Left ventricle myocardium inferior (tissue), 1 donor: ENCODE measurements at places on chromosomes 2 and 18. TPM values are rescaled to one million over a fixed set of nuclear protein-coding genes. Genes with fewer than 3 reads are reported as not detected.

Gene TBC1D8
- total RNA-seq = 45.0 TPM

Gene LCT
- total RNA-seq = not detected

Gene PARD3B
- 9.1 TPM for total RNA-seq

GRCh38 chr18:23515911-23516546 is 12.7 kb downstream of the RMC1 start:
- peak; percentile 65 for DNase-seq

DNA sequence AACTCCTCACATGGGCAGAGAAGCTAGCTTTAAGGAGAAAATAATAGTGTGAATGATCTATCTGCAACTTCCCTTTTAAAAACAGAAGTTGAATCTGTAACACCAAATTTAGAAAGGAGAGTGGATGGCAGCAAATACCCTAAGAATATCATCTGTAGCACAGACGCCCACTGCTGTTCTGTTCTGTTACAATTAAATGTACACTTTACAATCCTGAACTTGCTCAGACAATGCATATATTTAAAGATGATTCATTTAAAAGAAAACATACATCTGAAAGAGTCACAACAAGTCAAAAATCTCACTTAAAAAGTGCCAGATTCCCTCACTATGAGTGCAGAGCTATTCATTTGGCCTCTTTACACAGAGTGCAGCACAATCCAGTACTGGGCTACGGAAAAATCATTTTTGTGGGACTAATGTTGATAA is 8.0 kb upstream of the SERTAD2 start:
- no peak for DNase-seq

DNA sequence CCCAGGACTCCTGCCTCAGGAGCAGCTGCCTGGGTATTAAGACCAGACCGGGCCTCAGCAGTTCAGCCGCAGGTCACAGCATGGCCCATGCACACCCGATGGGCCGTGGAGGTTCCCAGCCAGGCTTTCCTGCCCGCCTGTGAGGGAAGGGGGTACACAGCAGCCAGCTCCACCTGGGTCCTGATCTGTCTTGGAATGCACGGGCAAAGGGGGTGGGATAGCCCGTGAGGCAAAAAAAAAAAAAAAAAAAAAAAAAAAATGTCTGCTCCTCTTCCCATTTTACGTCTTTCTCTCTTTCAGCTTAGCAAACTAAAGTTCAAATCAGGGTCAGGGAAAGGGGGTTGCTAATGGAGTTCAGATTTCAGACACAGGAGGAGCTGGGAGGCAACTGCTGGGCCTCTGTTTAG is 385.2 kb downstream of the TNS1 start:
- no peak for DNase-seq
